ENCODE measurements at places on chromosomes 11 and 22.

DNA sequence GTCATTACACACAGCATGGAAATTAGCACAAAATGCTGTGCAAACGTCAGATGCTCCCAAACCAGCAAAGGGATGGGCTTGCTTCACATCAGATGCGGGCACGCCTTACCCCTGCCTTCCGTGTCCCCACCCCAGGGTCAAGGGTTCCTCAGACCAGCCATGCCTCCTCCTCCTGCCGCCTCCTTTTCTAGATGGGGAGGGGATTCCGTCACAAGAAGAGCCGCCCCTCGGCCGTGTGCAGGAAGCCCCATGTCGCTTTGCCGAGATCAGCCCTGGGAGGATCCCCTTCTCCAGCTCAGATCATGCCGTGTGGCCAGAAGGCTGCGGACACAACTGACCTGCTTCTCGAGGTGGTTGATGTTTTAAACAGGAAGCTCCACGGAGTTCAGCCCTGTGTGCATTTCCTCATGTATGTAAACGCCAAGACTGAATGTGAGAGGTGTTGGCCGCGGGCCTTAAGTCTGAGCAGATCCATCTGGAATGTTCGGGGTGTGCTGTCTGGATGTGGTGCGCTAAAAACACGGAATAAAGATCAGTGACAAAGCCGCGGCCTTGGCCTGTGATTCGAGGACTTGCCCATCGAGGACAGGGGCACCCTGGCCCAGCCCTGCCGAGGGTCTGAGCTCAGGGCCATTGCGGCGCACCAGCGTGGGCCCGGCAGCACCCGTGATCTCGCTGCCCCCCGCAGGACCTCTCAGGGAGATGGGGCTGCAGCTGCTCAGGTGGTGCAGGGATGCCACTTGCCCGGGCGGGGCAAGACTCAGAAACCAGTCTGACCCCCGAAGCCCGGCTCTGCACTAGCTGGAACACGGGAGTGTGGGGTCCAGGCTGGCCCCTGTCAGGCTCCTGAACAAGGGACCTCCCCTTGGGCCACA, 412.9 kb downstream of the TBC1D22A start:
- no peak for DNase-seq

DNA sequence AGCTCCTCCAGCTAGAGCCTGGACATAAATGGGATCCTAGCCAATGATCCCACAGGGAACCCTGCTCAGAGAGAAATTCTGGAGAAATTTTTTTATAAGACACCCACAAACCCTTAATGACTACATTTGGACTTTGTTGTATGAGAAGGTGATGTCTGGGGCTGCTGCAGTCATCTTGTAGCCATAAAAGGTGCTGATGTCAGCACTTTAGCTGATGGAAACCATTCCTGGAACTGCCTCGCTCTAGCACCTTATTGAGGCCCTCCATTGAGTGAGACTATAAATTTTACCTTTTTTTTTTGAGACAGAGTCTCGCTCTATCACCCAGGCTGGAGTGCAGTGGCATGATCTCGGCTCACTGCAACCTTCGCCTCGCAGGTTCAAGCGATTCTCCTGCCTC, 610.7 kb downstream of the OPCML start:
- no peak for DNase-seq

GRCh38 chr11:45848654-45849081, 1.4 kb downstream of the CRY2 start:
- DNase-seq, result no peak

DNA sequence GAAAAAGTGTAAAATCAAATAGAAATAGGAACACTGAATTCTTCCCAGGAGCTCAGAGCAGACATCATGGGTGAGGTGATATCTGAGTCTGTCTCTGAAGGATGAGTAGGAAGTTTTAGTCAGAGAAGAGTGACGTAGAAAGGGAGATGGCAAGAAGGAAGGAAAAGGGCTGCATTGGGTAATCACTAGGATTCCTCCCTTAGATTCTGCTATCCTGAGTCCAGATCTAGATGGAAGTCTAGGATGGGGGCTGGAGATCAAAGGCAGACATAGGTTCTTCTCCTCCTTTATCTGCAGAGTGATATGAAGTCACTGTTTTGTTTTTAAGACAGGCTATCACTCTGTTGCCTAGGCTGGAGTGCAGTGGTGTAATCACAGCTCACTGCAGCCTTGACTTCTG, 30.4 kb downstream of the POU2F3 start:
- no peak for DNase-seq

GRCh38 chr11:43688394-43688793, 7.9 kb downstream of the HSD17B12 start:
- DNase-seq, result no peak

- no peak for DNase-seq
Observed at GRCh38 chr11:123484448-123484847, 54.4 kb downstream of the GRAMD1B start.

DNA sequence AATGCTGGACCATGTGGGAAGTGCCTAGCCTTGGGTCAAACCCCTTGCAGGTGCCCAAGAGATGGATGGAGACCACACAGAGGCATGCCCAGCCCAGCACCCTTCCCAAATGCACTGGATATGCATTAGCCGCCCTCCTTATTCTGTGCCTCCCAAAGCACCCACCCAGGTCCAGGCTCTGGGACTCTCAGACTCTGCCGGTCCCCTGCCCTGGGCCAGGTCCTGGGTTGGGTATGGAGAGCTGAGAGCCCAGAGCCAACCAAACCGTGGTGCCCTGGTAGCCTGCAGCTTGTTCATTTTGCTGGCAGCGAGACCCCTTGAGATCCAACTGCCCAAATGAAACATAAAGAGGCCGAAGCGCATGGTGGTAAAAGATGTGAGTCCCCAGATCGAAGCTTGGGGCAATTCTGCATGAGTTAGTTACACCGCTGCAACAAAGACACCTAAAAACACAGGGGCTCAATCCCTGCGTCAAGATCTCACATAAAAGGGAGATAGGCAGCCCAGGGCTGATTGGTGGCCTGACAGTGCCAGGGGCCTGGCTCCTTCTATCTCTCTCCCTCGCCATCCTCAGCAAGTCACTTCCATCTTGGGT, 61.5 kb downstream of the MYEOV start:
- DNase-seq, result no peak

DNA sequence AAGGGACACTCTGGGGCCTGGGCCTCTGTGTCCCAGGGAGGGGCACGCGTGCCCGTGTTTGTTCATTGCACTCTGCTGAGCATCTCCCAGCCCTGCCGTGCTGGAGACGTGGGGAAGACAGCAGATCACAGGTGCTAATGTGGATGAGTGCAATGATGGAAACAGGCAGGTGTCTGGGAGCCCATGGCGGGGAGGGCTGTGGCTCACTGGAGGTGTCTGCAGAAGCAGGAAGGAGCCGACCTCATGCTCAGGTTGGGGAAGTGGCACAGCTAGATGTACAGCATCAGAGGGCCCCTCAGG, 7.9 kb downstream of the TMEM258 start:
- DNase-seq, result no peak

GRCh38 chr11:71936825-71937224, 8.0 kb downstream of the RNF121 start:
- DNase-seq, result no peak

- DNase-seq, result no peak
Observed at GRCh38 chr11:62393061-62393611, 25.7 kb upstream of the SCGB1A1 start.

GRCh38 chr22:22767876-22768602, 119.6 kb upstream of the IGLL5 start:
- no peak for DNase-seq

GRCh38 chr22:40567626-40568328, 68.7 kb downstream of the MRTFA start:
- no peak for DNase-seq

GRCh38 chr11:26243426-26243825, 88.5 kb upstream of the ANO3 start:
- DNase-seq, result no peak

DNA sequence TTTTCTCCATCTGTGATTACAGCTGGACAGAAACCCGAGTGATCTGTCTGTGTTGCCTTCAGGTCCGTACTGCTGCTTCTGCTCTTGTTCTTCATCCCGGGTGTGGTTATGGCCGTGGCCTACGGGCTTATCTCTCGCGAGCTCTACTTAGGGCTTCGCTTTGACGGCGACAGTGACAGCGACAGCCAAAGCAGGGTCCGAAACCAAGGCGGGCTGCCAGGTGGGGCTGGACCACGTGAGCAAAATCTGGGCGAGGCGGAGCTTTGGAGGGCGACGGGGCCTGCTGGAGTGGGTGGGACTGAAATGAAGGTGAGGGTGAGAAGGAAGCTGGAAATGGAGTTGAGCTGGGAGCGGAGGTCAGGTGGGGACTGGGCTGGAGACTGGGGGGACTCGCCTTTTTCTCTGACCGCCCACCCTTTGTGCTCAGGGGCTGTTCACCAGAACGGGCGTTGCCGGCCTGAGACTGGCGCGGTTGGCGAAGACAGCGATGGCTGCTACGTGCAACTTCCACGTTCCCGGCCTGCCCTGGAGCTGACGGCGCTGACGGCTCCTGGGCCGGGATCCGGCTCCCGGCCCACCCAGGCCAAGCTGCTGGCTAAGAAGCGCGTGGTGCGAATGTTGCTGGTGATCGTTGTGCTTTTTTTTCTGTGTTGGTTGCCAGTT, 11.1 kb downstream of the CCKBR start:
- DNase-seq, result no peak

- no peak for DNase-seq
Observed at GRCh38 chr11:65434057-65434666, 11.6 kb downstream of the NEAT1 start.

GRCh38 chr22:47310601-47311000, 548.2 kb downstream of the TBC1D22A start:
- no peak for DNase-seq

GRCh38 chr11:3906166-3906565, 50.7 kb downstream of the STIM1 start:
- DNase-seq, result no peak

DNA sequence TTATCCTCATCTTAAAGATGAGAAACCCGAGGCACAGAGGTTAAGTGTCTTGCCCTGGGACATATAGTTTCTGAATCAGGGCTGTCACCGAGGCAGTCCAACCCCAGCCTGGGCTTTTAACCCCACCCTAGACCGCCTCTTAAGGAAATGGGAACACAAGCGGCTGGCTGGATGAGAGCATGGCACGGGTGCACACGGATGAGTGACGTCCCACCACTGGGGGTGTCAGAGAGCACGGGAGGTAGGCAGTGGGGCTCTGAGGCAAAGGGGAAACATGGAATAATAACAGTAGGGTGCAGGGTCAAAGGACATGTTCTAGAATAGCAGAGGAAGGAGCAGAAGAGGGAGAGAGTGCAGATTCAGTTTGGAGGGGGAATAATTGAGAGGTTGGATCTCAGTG, 22.3 kb downstream of the PPFIBP2 start:
- no peak for DNase-seq

GRCh38 chr11:107924306-107924705, 3.9 kb upstream of the RAB39A start:
- no peak for DNase-seq

GRCh38 chr11:75579841-75580240, 17.8 kb downstream of the SERPINH1 start:
- DNase-seq, result no peak

- no peak for DNase-seq
Observed at GRCh38 chr11:20529757-20530156, 69.7 kb upstream of the SLC6A5 start.

GRCh38 chr11:125337836-125338834, 157.9 kb downstream of the FEZ1 start:
- DNase-seq, result no peak

DNA sequence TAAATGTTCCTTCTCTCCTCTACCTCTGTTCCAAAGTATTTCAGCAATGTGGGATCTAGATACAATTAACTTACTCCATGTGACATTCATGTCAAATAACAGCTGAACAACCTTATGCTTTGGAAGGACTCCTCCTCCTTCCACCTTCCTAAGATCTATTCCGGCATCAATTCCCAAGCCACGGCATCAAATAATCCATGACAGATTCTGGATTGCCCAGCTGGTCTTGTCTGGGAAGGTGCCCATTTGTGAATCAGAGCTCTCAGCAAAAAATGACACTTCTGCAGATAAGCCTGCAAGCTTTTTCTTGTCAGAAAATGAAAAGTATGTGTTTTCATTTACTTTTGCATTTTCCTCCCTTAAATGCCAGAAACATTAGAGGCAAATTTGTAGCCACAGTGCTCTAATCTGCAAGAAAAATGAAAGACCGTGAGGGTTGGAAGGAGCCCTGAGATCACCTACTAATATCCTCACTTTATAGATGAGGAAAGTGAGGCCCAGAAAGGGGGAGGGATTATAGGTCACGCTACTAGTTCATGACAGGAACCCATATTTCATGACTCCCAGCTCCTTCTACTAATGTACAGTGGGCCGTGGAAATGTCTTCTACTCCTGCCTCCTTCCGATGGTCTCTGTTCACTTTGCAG, 124.0 kb downstream of the ME3 start:
- DNase-seq, result peak; percentile 53

- peak; percentile 75 for DNase-seq
Observed at GRCh38 chr11:77047007-77047927, 13.1 kb downstream of the B3GNT6 start.

GRCh38 chr11:19187833-19188258, 13.9 kb downstream of the CSRP3 start:
- DNase-seq, result no peak

DNA sequence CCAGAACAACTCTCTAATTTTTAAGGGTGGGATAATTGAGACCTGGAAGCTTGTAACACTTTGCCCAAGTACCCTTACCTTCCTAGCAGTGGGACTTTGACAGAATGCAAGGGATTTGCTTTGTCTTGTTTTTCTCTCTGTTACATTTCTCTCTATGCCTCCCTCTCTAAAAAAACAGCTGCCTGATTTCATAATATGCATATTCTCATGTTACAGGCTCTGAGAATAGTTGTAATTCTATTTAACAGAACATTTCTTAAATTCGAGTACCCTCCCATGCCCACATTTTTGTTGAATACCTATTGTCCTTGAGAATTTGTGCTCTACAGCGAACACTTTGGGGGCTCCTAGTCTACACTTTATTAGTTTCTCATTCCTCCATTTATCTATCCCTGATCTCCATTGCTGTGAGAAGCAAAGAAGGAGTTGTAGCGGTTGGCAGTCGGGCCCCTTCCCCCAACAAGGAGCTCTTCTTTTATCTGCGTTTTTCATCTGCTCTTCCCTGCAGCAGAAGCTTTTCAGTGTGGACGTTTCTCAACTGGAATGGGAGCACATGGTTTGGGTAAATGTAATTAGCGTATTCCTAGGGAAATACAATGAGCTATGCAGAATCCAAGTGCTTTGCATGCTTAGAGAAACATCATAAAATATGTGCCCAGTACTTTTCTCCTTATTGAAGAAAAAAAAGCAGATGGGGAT, 117.7 kb upstream of the CCDC90B start:
- no peak for DNase-seq
